MM.1S (cell line): ENCODE measurements at places on chromosomes 7 and 10.

DNA sequence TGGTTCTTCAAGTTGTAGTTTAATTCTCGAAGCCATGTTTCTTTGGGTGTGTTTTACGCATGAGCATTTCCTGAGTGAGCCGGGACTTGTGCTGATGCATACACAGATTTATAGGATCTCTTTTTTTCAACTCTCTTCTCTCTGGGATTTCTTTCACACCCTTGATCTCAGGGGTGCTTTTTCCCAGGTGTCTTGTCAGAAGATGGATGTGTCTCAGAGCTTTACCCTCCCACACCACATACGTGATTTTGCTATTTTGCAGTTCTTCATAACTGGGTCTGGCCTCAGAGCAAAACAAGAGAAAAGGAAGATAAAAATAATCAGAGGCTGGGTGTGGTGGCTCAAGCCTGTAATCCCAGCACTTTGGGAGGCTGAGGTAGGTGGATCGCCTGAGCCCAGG, 177.0 kb downstream of the CAMK1D start:
- no peak for DNase-seq

GRCh38 chr10:61547297-61547696, 94.1 kb upstream of the TMEM26 start:
- DNase-seq, result no peak

DNA sequence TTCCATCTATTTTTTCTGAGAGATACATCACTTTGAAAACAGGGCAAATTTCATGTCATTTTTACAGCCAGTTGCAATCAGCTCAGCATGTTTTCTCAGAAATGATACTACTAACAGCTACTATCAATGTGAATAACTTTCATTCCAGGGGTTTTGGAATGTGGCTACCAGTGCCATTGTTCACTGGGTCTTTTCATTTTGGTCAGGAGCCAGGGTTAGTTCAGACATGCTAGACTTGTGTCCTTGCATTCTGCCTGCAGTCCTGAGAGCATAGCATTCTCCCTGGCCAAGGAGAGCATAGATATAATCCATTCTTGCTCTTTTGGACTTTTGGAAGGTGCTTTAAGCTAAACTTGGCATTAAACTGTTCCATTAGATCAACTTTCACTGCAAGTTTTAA, 160.9 kb upstream of the NEBL start:
- no peak for DNase-seq

DNA sequence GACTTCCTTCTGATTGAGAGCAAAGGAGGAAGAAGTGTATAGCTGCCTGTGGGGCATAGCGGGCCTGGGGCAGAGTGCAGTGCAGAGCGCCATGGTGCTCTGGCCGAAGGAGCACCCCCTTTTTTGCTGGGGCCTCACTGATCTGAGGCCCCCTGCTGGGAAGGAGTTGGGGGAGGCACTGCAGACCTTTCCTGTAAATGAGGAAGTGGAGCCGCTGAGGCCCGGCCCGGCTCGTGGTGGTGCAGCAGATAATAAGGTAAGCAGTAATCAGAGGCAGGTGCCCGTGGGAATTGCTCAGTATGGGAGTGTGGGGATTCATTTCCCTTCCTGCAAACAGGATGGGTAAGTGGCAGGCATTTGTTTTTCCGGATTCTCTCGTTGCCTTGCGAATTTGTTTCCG, 373.7 kb upstream of the MKI67 start:
- no peak for DNase-seq

- DNase-seq, result no peak
These were observed 110.8 kb upstream of the LRGUK start for GRCh38 chr7:134016223-134016941.

DNA sequence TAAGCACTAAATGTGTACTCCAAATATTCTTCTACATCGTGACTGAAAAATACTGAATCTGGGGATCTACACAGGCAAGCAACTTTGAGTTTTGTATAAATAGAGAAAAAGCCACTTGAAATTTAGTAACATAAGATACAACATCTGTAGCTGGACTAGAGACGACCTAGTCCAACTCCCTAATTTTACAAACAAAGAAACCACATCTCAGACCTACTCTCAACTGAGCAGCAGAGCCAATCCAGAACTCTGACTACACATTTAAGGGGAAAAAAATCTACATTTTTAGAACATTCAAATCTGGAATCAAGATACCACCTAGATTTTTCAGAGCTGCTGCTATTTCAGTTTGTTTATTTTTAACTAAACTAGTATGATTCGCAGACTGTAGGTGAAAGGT, 88.9 kb downstream of the CABCOCO1 start:
- DNase-seq, result no peak

- DNase-seq, result peak; percentile 46
These were observed 64.9 kb downstream of the NPTX2 start for GRCh38 chr7:98681951-98682350.

GRCh38 chr10:28668363-28669226, 8.7 kb upstream of the BAMBI start:
- DNase-seq, result no peak

DNA sequence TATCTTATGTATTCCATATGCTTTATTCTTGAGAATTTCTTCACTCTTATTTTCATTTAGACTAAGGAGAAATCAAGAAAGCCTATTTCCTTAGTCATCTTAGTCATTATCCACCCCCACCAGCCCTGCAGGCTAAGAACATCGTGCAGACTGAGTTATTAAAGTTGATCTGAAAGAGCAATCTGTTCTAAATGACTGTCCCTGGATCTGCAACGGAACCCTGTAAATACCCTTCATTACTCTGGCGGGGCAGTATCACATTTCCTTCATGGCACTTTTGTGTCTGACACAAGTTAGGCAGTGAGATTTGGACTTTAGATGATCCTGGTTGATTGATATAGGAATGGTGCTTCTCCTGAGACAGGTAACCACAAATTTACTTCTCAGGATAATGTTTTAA, 3.5 kb upstream of the MYPN start:
- no peak for DNase-seq

GRCh38 chr7:78222001-78222751, 423.6 kb downstream of the PHTF2 start:
- DNase-seq, result no peak

GRCh38 chr7:121385800-121386179, 10.3 kb downstream of the FAM3C start:
- DNase-seq, result peak; percentile 72
